ENCODE measurements at places on chromosomes 2 and 18. TPM values are rescaled to one million over a fixed set of nuclear protein-coding genes. Genes with fewer than 3 reads are reported as not detected.
A peak's percentile ranks its signal among the peaks of the same experiment; 100 is the strongest.

DNA sequence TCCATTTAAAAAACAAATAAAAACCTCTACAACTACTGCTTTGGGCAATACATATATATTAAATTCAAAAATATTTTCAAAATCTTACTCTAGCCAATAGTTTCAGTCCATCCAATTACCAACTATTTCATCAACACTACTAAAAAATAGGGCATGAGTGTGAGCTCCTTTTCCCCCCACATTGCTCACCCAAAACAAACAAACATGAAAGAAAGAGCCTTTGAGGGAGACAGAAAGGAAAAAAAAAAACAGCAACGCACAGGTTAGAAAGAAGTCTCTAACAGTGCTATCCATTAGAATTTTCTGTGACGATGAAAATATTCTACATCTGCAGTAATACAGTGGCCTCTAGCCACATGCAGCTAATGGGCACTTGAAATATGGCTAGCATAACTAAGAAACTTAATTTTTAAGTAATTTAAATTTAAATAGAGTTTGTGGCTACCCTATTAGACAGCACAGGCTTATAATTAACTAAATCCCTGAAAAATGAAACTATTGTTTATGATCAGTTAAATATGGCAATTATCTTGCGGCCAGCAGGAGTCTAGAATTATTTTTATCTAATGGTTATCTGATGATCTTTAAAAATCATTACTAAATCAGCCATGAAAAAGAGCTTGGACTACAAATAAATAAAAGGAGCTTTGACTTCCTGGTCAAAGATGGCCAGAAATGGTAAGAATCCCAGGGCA is 59.2 kb downstream of the RBMS1 start:
- DNase-seq: no peak

DNA sequence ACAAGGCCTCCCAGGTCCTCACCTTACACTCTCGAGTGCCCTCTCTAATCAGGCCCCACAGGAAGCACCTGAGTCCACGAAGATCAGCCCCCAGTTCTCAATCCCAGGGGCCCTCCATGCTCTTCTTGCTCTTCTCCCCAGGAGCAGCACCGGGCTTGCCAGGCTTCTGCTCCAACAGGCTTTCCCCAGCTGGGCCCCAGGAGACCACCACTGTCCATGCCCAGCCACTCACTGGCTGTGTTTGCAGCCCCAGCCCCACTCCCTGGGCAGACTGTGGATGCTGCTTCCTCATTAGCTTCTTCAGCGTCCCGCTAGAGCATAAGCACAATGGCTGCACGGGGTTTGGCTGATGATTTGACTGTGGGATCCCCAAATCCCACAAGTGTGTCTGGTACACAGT is 781.9 kb downstream of the GALR1 start:
- DNase-seq: no peak

DNA sequence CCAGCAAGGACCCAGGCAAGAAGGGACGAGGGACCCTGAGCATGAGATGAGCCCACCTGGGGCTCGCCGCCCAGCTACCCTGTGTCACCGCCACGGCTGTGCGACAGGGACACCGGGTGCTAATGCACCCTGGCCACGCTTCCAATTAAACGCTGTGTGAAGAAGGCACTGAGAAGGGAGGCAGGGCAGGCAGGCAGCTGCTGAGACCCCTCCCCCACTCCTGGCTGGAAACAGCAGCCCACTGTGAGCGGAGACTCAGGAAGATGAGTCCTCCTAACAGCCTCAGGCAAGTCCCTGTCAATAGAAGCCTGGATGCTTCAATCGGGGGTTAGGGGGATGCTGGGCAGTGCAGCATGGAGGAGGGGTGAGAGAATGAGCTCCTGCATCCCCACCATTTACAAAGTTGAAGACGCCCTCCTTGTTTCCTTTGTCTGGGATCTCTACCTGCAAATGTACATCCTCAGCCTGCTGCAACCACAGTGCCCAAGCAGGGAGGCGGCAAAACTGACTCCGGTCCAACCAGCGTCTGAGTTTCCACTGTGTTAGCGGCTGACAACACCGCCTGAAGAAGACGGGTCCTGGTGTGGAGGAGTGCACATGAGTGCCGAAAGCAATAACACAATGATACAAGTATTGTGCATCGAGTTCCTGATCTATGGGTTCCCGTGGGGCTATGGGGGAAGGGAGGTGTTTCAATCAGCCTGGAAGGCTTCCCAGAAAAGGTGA is 12.8 kb downstream of the TMEM163 start:
- no peak for DNase-seq

DNA sequence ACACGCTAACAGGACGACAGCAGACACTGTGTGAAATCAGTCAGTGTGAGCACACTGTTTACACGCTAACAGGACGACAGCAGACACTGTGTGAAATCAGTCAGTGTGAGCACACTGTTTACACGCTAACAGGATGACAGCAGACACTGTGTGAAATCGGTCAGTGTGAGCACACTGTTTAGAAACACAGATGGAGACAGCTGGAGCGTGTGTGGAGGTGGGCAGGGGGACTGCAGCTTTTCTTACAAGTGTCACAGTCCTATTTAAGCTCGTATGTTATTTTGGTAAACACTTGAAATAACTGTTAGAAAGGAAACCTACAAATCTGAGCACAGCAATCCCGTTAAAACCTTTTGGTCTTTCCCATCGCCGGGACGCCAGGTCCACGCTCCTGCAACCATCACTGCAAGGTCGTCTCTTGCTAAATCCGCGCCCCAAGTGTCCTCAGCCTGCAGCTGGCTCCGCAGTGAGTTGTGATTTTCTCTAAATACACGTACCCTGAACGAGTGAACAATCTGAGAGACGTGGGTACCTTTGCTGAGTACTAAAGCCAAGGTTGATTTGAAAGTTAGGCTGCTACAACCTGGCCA is 58.9 kb upstream of the CTDP1 start:
- DNase-seq: no peak

DNA sequence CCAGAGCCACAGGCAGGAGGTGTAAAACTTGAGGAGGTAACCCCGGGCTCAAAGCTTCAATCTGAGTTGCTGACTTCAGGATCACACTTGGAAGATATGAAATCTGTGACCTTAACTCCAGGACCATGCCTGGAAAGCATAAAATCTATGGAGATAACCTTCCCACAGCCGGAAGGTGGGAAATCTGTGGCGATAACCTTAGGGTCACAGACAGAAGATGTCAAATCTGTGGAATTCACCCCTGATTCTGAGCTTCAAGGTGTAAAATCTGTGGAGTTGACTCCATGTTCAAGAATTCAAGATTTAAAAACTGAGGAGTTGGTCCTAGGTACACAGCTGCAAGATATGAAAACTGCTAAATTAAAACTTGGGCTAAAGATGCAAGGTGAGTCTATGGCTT is 11.6 kb upstream of the ZNF512 start:
- no peak for DNase-seq

DNA sequence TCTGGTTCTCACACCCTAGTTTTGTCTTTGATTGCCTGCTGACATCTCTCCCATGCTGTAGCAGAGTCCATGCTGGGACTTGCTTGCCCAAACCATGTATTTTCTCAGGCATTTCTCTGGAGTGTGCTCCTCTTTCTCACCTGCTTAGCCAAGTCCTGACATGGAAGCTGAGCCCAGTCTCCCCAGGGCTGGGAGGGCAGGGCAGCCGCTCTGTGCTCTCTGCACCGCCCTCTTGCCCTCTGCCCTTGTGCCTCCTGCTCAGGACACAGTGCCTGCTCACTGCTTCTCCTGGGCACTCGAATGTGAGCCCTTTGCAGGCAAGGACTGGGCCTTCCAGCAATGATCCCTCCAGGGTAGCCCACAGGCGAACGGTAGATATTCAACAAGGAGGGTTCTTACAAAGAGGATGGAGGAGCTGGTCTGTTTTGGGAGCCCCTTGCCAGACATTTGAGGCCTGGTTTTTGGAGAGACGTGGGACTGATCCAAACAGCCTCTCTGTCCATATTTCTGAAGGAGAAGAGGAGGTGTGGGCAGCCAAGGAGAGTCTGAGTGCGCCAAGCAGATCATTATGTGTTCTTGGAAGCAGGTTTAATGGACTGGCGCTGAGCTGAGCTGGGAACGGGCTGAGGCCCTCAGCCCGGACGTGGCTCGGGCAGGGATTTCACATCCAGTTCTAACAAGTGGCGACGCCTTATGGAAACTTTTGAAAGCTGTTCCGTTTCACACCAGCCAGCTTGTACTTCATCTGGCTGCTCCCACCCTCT is 4.0 kb downstream of the SLC14A2 start:
- DNase-seq: no peak

GRCh38 chr2:112646102-112646719 is 472 bp downstream of the SLC20A1 start:
- DNase-seq: no peak

GRCh38 chr18:59865241-59865986 is 34.4 kb upstream of the PMAIP1 start:
- DNase-seq: no peak

- DNase-seq: no peak
Observed at GRCh38 chr18:1732143-1732542, 827.5 kb downstream of the ADCYAP1 start.

- no peak for DNase-seq
Observed at GRCh38 chr2:100778637-100779450, 41.1 kb upstream of the NPAS2 start.

DNA sequence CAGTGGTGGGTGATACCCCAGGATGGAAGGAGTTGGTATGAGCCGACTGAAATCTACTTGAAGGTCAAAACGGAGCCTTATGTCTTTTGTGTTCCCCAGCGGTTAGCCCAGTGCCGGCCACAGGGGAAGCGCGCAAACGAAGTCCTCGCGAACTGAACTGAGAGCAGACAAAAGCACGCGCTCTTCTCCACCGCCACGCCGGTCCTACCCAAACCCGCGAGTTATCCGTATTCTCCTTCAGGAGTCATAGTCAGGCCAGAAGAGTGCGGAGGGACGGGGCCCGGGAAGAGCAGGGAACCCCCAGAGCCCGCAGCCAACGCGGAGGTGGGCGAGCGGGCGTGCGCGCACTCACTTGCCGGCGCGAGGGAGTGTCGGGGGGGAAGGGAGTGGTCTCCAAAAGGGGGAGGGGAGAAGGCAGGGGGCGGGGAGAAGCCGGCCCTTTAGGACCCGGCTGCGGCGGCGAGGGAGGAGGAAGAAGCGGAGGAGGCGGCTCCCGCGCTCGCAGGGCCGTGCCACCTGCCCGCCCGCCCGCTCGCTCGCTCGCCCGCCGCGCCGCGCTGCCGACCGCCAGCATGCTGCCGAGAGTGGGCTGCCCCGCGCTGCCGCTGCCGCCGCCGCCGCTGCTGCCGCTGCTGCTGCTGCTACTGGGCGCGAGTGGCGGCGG is at the start of gene IGFBP2:
IGFBP2 (plus strand) TSS at position 469 of the 664 bp plus-strand sequence; CDS start at position 573, 104 bp downstream.
- no peak for DNase-seq

DNA sequence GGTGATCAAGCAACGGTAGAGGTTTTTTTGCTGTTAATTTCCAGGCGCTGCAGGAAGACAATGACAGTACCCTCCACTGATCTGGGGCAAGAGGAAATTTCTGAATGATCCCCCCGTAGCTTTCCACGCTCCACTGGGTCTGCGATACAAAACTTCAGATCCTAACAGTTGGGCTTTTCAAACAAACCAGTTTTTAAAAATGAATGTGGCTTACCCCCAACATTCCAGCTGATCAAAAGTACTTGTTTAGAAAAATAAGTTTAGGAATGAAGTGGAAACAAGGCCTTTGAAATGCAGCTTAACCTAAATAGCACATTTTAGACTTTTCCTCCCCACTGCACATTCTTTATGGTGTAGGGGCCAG is 5.7 kb downstream of the ZFP36L2 start:
- no peak for DNase-seq

- no peak for DNase-seq
Observed at GRCh38 chr18:74146756-74147155, 878 bp downstream of the FBXO15 start.

DNA sequence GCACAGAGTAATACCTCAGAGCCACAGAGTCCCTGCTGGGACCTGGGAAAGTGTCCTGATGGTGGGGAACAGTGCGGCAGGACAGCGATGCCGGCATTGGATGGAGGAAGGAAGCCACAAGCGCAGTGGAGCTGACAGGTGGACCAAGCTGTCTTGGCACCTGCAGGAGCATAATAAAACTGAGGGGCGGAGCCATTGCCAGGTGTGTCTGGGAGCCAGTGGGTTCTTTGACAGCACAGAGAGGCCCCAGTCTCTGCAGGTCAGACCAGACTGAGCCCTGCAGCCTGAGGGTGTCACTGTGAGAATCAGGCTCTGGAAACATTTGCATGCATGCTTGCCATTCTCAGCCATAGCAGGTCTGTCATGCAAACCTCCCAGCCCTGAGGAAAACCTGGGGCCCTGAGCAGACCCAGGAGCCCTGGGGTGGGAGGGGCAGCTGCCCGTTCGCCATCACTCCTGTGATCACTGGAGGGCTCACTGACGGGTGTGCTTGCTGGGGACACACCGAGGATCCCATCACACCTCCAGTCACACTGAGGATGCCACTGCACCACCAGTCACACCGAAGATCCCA is 210.5 kb upstream of the HDAC4 start:
- DNase-seq: no peak

GRCh38 chr2:88018909-88019308 is 2.6 kb upstream of the RNU2-63P start:
- DNase-seq: no peak

- no peak for DNase-seq
Observed at GRCh38 chr18:36469461-36469860, 171.9 kb downstream of the FHOD3 start.

DNA sequence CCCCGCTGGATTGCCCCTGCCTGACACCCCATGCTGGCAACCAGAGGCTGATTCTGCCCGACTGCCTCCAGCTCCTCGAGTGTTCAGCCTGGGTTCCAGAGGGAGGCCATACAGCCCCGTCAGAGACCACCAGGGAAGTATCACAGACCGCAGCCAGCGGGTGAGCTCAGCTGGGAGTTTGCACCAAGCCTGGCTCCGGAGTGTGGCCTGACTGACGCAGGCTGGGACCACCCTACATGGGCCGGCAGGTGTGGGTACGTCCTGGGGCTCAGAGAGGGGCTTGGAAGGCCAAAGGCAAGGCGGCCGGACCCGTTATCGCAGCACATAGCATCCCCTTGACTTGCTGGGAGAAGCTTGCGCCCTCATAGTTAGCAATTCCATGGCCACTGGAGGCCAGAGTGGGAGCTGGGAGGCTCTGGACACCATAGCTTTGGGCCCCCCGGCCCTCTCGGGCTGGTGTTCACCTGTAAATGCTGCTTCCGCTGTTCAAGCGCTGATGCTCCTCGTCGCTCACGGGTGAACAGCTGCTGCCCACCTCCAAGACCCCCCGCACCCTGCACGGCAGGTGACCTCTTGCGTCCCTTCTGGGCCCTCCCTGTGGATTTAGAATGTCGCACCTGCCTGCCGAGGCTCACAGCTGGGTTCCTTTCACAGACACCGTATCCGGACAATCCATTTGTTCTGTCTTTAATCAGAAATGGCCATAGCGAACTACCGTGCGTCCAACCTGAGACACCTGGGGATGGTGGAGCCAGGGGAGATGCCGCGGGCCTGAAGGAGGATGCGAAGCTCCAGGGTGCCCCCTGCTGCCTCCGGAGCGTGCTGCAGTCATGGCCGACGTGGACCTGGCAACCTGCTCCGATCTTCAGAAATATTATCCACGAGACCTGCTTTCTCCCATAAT is 31.2 kb upstream of the SLC66A3 start:
- DNase-seq: peak; percentile 53

Gene KCTD1
- total RNA-seq: 3.4 TPM

Gene GALR1
- not detected for total RNA-seq

Gene GATA6
- not detected for total RNA-seq

Gene CCNYL1
- 9.7 TPM for total RNA-seq

Gene BIRC6
- 151 TPM for total RNA-seq

Gene IKZF2
- total RNA-seq: 13.2 TPM

Gene UGT1A6
- total RNA-seq: not detected

Gene MYO3B
- total RNA-seq: not detected

Gene SERPINB12
- not detected for total RNA-seq

Gene FAM237A
- not detected for total RNA-seq

Gene C2orf66
- not detected for total RNA-seq

Gene DYSF
- 0.49 TPM for total RNA-seq

Measured in CD4-positive, alpha-beta memory T cell (primary cell).